Left lung (tissue), 14 donors: ENCODE measurements at places on chromosomes 1 and 21.
A peak's percentile ranks its signal among the peaks of the same experiment; 100 is the strongest.

DNA sequence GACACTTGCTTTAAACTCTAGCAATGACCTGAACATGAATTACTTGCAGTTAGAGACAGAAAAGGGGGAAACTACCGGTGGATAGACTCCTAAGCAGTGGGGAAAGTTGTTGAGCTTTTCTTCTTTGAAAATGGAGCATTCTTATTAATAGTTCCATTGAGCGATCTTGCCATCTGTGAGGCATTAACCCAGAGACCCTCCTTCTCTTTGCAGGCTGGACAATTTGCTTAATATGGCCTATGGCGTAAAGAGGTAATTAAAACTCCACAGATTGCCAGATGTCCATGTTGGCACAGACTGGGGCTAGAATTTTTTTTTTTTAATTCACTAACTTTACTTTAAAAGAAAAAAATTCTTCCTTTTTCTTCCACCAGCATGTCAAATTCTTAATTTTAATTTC, 88.5 kb downstream of the ELAVL4 start:
- DNase-seq: no peak

DNA sequence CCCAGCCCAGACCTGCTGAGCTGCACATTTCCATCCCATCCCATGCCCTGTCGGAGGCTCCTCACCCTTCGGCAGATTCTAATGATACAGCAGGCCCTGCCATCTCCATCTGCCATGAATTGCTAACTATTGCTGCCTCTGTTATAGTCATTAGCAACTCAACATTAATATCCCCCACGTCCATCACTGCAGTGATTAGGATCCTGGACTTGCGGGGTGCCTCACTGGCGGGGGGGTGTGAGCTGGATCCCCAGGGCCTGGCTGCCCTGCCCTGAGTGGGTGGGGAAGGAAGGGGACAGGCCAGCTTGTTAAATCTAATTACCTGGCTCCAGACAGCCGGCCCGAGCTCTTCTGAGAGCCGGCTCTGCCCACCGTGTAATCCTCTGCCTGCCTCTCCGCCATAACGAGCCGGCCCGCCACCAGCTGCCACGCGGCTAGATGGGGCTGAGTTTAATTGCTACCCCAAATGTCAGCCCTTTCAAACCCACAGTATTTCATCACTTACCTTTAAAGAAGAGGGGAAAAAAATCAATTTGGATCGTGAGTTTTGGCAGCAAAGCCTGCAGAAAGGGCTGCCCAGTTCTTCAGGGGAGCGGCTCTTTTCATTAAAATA, 227.3 kb upstream of the CSF3R start:
- DNase-seq: no peak

- DNase-seq: no peak
Measured at GRCh38 chr21:37136744-37137143, 63.7 kb downstream of the TTC3 start.

- no peak for DNase-seq
Measured at GRCh38 chr1:182977480-182977879, 24.5 kb upstream of the SHCBP1L start.

- DNase-seq: no peak
Measured at GRCh38 chr1:5390504-5390903, 601.7 kb downstream of the NPHP4 start.

- DNase-seq: no peak
Measured at GRCh38 chr21:27513825-27514224, 546.9 kb upstream of the ADAMTS5 start.

DNA sequence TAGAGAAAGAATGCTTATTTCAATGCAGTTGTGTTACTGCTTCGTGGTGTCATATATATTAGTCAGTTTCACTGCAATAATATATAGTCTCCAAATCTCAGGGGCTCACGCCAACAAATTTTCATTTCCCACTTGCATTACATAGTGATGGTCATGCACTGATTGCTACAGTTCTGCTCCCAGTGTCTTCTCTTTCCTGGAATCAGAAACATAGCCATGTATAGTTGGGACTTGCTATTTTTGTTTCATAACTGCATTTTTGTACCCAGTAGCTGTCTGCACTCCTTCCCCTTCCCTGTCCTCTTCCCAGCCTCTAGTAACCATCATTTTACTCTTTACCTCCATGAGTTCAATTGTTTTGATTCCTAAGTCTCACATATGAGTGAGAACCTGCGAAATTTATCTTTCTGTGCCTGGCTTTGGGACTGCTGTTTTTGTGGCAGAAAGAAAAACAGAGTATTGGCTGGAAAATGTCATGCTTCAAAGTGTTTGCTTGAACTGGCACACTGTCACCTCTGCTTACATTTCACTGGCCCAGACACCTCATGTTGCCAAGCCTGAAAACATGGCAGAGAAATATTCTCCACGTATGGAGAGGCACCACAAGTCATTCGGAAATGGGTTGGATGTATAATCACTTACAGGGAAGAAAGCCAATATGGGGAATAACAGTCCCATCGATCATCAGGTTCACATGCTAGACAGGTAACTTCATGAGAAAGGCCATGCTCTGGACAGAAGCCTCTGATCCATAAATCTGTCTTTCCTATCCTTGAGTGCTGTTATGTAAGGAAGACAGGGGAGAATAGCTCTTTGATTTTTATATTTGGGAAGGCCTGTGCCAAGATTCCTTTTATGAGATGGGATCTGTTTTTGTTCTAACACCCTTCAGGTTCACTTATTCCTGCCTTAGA, 60.4 kb upstream of the BACH1 start:
- no peak for DNase-seq

- peak; percentile 81 for DNase-seq
Measured at GRCh38 chr1:118185084-118185832, at the start of gene SPAG17. Gene SPAG17, minus strand, starts transcription at chr1:118185228. Its CDS starts 71 bp downstream, at chr1:118185157.

- DNase-seq: no peak
Measured at GRCh38 chr1:156050376-156050775, 3.2 kb downstream of the UBQLN4 start.

GRCh38 chr1:247266053-247266452, 10.2 kb downstream of the VN1R5 start:
- no peak for DNase-seq

GRCh38 chr1:66351478-66351877, 182.5 kb upstream of the SGIP1 start:
- DNase-seq: no peak

GRCh38 chr1:30518186-30518585, 205.2 kb downstream of the MATN1 start:
- DNase-seq: no peak

GRCh38 chr1:155976062-155976912, 2.1 kb downstream of the ARHGEF2 start:
- DNase-seq: peak; percentile 79

DNA sequence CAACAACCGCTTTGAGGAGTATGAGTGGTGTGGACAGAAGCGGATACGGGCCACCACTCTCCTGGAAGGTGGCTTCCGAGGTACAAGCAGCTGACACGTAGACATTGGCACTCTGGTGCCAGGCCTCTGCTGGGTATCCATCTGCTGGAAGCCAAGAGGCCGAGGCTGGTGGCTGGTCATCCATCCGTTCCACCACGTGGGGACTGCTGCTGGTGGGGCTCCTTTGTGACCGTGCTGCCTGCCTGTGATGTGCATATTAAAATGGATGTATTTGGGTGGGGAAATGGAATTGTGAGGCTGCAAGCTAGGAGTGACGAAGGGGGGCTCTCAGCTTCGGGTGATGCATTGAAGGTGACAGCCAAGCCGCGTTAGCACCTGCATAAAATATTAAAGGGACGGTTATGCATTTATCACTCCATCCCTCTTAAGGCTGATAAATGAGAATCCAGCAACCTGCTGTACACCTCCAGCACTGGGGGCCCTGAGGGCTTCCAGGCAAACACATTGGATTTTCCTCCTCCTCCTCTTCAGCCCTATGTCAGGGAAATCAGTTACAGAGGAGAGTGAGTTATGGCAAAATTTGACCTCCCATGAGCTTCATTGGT, 38.1 kb downstream of the TMEM53 start:
- no peak for DNase-seq

GRCh38 chr1:43143441-43143888, 28.6 kb downstream of the EBNA1BP2 start:
- no peak for DNase-seq

DNA sequence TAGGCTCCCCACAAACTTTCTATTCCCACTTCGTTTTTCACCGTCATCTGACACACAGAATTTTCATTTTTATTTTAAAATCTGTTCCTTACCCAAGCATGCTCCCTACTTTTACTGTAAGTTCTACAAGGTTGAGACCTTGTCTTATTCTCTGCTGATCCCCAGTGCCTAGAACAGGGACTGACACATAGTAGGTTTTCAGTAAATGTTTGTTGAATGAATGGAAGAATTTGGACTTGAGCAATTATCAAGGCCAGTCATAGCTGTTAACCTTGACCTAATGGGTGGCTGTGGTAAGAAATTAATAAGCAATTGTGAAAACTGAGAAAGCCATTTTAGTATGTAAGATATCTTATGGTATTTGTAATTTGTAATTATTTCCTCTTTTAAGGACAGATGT, 71.1 kb downstream of the LAMC1 start:
- DNase-seq: no peak

DNA sequence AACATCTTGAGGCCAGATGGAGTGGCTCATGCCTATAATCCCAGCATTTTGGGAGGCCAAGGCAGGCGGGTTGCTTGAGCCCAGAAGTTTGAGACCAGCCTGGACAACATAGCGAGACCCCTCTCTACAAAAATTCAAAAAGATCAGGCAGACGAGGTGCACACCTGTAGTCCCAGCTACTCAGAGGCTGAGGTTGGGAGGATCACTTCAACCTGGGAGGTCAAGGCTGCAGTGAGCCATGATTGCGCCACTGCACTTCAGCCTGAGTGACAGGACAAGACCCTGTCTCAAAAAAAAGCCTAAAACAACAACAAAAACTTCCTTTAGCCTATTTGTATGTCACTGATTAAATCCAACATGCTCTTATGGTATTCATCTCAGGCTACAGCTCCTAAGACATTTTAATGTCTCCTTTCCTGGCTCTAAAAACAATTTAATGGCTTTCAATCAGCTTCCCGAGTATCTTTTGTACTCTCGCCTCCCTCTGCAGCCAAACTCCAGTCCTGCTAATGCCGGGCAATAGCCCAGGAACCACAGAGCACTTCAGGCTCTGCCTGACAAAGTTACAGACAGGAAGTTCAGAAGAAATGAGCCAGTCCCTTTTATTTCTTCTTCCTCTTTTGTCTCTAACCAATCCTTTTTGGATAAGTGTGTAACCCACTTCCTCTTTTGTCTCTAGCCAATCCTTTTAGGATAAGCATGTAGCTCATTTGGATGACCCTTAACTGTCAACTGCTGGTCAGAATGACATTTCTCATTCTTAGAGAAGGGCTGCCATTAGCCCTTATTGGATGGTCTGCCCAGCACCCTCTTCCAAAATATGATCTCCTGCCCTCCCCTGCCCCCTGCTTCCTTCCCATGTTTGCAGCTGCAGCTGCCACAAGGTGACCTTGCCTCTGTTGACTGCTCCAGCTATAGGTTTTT, 6.6 kb upstream of the DOP1B start:
- DNase-seq: no peak

- DNase-seq: peak; percentile 86
Measured at GRCh38 chr1:183567584-183567983, 22.7 kb downstream of the NCF2 start.

GRCh38 chr1:211375146-211375818, 48.6 kb downstream of the TRAF5 start:
- no peak for DNase-seq

DNA sequence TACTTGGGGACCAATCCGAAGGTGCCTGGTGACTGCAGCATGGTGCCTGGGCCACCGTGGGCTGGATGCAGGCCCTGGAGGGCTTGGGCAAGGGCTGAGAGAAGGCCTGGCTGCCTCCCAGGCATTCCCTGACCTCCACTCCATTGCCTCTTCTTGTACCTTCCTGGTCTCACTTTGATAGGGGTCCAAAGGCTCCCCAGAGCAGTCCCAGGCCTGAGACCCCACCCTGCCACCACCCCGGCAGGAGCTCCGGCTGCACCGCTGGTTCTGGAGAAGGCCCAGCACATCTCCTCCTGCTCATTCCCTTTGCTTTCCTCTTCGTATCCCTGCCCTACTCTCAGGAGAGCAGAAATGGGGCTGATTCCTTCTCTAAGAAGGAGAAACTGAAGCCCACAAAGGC, 133.3 kb upstream of the IPO9 start:
- DNase-seq: no peak

- DNase-seq: no peak
Measured at GRCh38 chr1:65247419-65248359, 61.7 kb upstream of the DNAJC6 start.

- DNase-seq: no peak
Measured at GRCh38 chr1:101154547-101154946, 82.3 kb upstream of the S1PR1 start.

DNA sequence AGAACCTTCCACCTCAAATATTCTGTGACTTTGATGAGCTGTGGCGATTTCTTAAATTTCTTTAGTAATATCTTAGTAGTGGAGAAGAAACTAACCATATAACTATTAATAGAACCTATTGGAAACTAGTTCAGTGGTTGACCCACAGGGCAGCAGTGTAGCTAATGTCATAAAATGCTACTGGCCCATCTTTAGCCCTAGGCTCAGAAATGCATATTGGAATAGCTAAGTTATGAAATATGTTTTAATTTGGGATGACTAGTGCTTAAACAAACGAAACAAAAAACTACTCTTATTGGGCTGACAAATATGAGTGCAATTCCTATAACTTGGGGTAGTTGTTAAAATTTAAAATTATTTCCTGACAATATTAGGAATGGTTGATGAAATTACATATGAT, 20.2 kb downstream of the MACO1 start:
- no peak for DNase-seq

DNA sequence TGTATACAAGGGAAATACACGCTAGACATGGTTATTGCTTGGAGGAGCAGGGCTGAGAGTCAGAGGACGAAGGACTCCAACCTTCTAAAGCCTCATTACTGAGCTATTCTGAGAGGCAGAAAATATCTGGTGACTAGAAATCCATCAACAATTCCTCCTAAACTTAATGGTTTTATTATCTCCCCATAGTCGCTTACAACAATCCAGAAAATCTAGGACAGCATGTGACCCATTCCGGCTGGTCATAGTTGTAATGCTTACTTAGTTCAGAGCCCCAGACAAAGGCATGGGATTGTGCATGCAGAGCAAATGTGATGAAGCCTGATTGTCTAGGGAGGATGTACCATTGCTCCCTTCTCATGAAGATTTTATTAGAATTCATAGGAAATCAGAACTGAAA, 114.5 kb upstream of the PLXNA2 start:
- DNase-seq: no peak

- DNase-seq: no peak
Measured at GRCh38 chr21:37206496-37206895, 60.6 kb downstream of the VPS26C start.
